GM12864 (cell line): ENCODE measurements at places on chromosomes 2 and 18.

DNA sequence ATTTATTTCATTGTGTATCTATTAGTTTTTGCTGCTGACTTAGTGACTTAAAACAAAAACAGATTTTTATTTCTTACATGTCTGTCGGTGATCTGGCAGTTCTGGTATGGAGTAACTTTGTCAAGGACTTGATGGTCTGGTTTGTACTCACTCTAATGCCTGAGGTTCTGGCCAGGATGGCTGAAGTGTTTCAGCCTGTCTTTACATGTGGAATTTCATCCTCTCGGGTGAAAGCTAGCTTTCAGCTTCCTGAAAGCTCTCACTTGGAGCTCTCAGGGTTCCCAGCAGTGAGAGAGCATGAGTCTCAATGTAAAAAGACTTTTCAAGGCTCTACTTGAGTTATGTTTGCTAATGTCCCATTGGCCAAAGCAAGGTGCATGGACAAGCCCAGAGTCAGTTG, 216.4 kb downstream of the NR4A2 start:
- DNase-seq = no peak

DNA sequence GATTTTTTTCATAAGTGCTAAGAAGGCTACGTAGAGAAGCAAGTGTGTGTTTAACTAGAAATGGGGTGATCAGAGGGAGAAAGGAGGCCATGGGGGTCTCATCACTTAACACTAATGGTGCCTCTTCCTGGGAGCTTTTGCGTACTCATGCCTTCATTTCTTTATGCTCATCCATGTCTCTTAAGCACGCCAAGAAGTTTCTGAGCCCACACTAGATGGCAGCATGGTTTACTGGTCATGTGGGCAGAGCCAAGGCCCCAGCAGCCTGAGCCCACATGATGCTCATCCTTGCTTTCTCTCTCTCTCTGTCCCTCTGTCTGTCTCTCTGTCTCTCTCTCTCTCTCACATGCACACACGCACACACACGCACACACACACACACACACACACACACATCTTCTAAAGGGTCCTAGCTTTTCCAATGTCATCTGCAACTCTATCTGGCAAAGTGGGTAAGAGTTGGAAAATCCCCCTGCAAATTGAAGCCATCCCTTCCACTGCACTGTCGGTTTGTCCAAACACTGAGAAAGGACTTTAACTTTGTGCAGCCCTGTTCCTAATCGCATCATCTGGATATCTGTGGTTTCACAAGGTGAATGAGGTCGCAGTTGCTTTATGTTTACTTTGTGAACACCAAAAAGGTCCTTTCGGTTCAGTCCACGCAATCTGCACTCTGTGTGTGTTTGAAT, 137.1 kb upstream of the CCDC68 start:
- DNase-seq = peak; percentile 5

DNA sequence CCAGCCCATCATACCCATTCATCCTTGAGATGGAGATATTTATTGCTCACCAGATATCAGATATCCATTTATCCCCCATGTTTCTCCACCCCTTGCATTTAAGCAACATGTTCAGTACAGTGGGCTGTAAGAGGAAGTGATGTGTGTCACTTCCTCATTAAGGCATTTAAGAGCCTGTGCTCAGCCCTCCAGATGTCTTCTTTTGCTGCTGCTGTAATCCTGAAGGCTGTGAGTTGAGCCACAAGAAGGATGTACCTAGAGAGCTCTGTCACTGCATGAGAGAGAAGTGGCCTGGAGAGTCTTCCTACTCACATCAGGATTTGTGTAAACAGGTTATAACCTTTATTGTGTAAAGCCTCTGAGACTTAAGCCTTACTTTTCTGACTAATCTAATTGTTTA, 151.8 kb upstream of the UNC80 start:
- DNase-seq = peak; percentile 5

- DNase-seq = no peak
These were observed 112.8 kb downstream of the KCTD1 start for GRCh38 chr18:26435415-26436095.

- DNase-seq = no peak
These were observed 1.8 kb upstream of the ARID5A start for GRCh38 chr2:96534701-96535181.

- DNase-seq = no peak
These were observed 204.5 kb upstream of the REV1 start for GRCh38 chr2:99694331-99694730.

DNA sequence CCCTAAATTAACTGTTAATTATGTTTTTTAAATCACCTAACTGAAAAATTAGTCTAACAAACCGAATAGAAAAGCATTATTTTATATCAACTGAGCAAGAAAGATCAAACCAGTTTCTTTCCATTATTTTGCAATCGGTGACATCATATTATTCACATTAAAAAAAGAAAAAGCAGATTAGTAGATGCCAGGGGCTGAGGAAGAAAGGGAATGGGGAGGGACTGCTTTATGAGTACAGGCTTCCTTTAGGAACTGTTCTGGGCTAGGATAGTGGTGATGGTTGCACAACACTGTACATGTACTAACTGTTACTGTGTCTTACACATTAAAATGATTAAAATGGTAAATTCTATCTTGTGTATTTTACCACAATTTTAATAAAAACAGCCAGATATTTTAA, 59.3 kb downstream of the COBLL1 start:
- no peak for DNase-seq

GRCh38 chr2:36360834-36361233, 5.3 kb downstream of the CRIM1 start:
- no peak for DNase-seq

DNA sequence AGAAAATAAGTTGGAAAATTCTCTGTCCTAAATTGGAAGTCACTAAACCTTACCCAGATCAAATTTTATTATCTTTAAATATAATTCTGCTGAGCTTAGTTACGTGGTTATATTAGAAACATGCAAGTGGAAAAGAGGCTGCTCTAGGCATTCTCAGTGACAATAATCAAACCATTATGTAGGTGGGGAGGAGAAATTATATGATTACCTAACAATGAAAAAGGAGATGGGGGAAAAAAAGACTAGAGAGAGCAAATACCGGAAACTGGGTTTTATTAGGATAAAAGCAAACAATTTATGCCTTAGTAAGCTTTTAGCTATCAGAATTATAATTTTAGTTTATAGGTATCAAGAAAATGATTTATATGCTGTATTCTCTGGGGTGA, 53.2 kb downstream of the PHLPP1 start:
- no peak for DNase-seq

DNA sequence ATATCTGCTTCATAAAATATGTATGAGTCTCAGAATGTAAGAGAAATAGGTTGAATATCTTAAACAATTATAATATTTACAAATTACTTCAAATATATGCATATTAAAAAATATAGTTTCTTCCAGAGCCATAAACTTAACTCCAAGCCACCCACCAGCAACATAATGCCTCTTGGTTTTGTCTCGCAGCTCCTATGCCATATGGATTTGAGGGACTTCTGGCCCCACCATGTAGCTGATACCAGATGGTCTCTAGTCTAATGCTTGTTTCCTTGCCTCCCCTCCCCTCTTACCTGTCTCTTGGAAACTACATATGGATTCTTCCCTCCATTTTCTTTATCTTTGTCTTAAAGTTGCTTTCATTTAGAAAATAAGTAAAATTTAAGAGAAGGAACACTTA, 114.3 kb downstream of the GCA start:
- no peak for DNase-seq

- no peak for DNase-seq
These were observed 189.1 kb upstream of the BCL2L11 start for GRCh38 chr2:110931648-110932047.

- no peak for DNase-seq
These were observed 14.5 kb upstream of the SLC8A1 start for GRCh38 chr2:40466332-40466906.
